ENCODE measurements at places on chromosomes 1 and 21. TPM values are rescaled to one million over a fixed set of nuclear protein-coding genes. Genes with fewer than 3 reads are reported as not detected.

GRCh38 chr1:93148001-93148400 lies 32.2 kb downstream of the TMED5 start:
- no peak for DNase-seq

DNA sequence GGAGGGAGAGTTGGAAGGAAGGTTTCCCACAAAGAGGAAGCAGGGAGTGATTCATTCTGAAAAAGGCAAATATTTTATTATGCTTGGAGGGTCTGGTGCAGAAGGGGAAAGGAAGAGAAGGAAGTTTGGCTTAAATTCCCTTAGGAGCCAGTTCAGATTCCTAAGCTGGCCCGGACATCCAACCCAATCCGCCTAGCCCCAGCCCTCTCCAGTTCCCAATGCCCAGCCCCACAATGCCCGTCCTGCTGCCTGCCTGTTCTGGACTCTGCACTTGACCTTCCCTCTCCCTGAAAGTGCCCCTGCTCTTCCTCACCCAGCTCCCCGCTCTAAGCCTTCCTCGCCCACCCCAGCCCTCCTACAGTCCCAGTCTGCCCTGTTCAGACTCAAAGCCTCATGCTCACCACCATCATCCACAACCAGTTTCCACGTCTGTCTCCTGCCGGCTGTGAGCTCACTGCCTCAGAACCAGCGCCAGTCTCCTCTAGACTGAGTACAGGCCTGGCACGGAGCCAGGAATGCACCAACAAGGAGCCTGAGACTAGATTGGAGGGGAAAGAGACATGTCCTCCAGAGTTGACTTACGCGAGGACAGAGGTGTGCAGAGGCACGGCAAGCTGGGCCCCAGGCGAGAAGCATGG lies 18.9 kb downstream of the CAPN2 start:
- peak; percentile 89 for DNase-seq

GBP2 gene
- total RNA-seq, result 1.6 TPM

GRCh38 chr1:62392951-62393350 lies 43.9 kb upstream of the USP1 start:
- DNase-seq, result no peak

GRCh38 chr1:242005866-242006535 lies 7.1 kb upstream of the MAP1LC3C start:
- DNase-seq, result no peak

GRCh38 chr1:72283307-72284083 lies 1.2 kb upstream of the NEGR1 start:
- DNase-seq, result peak; percentile 86

- DNase-seq, result no peak
These were observed 874.2 kb upstream of the ADGRL2 start for GRCh38 chr1:80926531-80926930.

DNA sequence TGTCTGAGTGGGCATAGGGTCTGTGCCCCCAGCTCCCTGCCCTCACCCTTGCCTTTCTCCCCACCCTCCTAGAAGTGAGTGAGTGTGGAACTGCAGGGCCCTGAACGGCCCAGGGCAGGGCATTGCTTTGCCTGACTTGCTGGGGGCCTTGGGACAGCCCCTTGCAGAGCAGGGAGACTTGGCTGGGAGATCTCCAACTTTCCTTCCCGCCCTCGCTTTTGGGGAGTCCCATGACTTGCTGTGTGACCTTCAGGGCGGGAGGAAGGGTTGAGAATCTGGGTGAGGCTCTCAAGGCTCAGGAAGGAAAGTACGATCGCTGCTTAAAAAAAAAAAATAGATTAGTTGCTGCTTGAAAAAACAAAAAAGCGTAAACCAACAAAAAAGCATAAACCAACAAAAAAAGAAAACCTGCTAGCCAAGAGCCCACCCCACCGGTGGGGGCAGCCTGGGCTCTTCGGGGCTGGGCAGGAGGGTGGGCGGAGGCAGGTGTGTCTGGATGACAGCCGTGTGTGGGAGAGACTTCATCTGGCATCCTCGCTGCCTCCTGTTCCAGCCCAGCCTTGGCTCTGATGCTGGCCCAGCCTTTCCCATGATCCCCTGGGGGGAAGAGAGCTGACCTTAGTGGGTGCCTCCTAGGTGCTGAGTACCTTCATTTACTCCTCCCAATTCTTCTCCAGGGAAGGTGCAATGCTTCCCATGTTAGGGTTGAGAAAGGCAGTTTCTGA lies 6.5 kb downstream of the NBL1 start:
- no peak for DNase-seq

All from osteocyte (in vitro differentiated cells).